ENCODE measurements at places on chromosomes 4 and X.

GRCh38 chr4:123741906-123742305 is 345.3 kb downstream of the SPRY1 start:
- no peak for DNase-seq

DNA sequence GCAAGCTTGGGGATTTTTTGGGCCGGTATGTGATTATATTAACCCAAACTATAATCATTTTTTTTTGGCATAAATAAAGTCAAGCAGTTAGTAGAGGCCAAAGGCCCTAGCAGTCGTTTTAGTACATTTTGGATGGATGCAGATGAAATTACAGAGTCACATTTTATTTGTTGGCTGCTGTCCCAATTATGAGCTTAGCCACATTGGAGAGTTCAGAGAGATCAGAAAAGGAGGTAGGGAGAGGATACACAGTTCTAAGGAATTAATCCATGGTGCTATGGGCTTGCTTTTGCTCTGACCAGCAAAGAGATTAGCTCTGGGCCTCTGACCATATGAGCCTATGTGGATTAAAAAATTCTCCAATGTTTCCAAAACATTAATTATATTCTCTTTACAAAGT is 395.1 kb downstream of the RAPGEF2 start:
- no peak for DNase-seq

DNA sequence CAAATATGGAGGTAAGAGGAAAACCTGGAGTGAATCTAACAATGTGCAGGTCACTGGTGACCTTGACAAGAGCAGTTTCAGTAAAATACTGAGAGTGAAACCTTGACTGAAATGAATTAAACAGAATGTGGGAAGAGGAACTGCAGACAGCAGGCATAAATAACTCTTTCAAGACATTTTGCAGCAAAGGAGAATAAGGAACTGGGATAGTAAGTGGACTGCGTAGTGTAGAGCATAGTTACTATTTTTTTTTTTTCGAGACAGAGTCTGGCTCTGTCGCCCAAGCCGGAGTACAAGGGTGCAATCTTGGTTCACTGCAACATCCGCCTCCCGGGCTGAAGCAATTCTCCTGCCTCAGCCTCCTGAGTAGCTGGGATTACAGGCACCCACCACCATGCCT is 24.0 kb downstream of the RBMX start:
- DNase-seq = no peak

DNA sequence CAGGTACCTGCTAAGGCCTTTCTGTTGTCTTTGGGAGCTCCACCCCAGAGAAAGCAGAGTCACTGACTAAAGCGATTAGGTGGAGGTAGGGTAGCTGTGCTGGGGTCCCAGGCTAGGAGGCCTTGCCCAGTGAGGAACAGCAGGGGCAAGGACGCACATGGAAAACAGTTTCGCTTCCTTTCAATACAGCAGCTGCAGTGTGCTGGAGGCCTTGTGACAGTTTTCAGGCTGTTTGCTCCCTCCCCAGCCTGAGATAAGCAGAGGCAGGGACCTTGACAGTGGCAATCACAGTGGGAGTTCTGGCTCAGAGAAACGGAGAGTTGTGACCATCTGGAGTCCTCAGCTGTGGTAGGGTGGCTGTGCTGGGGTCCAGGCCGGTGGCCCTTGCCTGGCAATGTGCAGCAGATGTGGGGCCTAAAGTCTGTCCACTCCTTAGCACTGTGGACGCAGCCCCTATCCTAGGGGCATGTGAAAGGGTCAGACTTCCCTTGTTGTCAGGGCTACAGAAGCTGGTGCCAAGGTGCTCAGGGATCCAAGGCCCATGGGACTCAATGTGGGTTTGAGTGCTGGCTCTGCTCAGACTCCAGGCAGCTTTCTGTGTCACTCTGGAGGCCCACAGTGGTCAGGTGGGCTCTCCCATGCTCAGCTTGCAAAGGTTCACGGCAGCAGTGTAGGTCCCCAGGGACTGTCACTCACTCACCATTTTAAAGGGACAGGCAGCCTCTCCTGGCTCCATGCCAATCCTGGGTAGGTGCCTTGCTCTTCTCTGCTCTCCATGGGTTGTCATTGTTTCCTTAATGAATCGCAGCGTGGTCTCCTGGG is 534.9 kb upstream of the FMR1 start:
- no peak for DNase-seq

DNA sequence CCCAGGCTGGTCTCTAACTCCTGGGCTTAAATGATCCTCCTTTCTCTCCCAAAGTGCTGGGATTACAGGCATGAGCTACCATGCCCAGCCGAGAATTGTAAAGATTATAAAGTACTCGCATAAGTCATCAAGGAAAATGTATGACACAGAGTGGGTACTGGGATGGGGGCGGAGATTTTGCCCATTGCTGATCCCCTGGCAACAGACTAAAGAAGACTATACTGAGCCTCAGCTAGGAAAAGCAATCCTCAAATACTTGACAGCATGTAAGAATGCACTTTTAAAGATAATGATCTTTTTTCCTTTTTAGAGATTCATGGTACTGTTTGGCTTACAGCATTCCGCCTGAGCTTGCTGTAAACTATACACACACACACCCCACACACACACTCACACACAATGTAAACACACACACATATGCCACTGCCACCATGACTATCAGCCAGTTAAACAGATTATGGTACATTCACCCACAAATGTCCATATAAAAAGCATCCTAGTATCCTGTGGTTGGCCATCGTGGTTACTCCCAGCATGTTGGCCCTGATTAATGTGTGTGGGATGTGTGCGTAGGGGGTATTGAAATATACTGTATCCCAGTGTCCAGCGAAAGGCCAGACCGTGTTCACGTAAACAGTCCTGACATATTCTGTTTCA is 113.0 kb downstream of the AMELX start:
- no peak for DNase-seq

DNA sequence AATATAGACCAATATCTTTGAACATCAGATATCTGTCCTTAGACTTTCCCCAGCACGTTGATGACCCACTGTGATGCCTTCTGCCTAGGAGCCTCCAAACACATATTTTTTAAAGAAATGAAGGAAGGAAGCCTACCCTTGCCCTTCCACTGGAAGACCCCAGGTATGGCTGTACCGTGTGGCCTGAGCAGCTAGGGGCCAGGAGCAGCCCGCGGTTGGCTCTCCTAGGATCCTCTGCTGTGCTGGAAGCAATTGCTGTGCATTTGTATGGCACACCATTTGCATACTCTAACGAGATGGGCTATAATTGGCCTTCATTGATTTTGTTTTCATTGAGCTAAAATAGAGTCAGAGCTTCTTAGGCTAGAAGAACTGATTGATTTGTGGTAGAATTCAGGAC is 128.8 kb downstream of the GPAT3 start:
- no peak for DNase-seq

GRCh38 chr4:11698033-11698432 is 269.3 kb upstream of the HS3ST1 start:
- DNase-seq = no peak

- no peak for DNase-seq
These were observed 27.8 kb downstream of the ZNF330 start for GRCh38 chr4:141248486-141248885.

GRCh38 chrX:119753639-119754257 is 4.6 kb upstream of the SOWAHD start:
- peak; percentile 36 for DNase-seq
